ENCODE measurements at places on chromosomes 16 and 17.

GRCh38 chr17:16820161-16820877 is 130.3 kb downstream of the CCDC144A start:
- no peaks in the 10 kb centered on the region for H3K36me3 ChIP-seq
- H3K4me3 ChIP-seq, result no peak overlapping the region
- no peaks in the 10 kb centered on the region for H3K27me3 ChIP-seq
- no peak for DNase-seq

DNA sequence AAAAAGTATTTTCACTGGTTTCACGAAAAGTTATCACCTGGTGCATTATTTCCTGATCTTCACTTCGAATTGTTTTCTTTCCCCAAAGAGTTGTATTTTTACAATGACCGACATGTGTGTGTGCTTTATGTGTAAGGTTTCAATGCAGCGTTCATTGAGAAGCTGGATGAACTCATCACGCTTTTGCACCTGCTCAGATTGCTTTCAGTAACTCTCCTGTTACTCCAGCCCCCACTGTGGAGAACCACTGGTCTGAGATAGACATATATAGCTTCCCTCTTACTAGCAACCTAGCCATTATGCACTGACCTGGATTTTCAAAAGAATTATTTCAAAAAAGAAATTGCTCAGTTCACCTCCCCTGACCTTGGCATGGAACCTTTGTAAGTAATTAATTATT is 178.3 kb upstream of the CHMP6 start:
- H3K4me1 ChIP-seq, result peaks cover 8% of the 10 kb centered on the region
- H3K27ac ChIP-seq, result no peak overlapping the region
- no peaks in the 10 kb centered on the region for H3K27me3 ChIP-seq
- no peaks in the 10 kb centered on the region for H3K36me3 ChIP-seq

GRCh38 chr17:28487881-28488532 is 14.6 kb downstream of the SLC13A2 start:
- no peak overlapping the region for H3K4me3 ChIP-seq
- H3K27ac ChIP-seq, result no peak overlapping the region
- H3K36me3 ChIP-seq, result no peaks in the 10 kb centered on the region

- H3K4me1 ChIP-seq, result peaks cover 19% of the 10 kb centered on the region
- no peaks in the 10 kb centered on the region for H3K27me3 ChIP-seq
- H3K36me3 ChIP-seq, result no peaks in the 10 kb centered on the region
- no peak overlapping the region for H3K4me3 ChIP-seq
- no peak overlapping the region for H3K27ac ChIP-seq
Observed at GRCh38 chr17:30326809-30327208, 7.0 kb downstream of the TMIGD1 start.

DNA sequence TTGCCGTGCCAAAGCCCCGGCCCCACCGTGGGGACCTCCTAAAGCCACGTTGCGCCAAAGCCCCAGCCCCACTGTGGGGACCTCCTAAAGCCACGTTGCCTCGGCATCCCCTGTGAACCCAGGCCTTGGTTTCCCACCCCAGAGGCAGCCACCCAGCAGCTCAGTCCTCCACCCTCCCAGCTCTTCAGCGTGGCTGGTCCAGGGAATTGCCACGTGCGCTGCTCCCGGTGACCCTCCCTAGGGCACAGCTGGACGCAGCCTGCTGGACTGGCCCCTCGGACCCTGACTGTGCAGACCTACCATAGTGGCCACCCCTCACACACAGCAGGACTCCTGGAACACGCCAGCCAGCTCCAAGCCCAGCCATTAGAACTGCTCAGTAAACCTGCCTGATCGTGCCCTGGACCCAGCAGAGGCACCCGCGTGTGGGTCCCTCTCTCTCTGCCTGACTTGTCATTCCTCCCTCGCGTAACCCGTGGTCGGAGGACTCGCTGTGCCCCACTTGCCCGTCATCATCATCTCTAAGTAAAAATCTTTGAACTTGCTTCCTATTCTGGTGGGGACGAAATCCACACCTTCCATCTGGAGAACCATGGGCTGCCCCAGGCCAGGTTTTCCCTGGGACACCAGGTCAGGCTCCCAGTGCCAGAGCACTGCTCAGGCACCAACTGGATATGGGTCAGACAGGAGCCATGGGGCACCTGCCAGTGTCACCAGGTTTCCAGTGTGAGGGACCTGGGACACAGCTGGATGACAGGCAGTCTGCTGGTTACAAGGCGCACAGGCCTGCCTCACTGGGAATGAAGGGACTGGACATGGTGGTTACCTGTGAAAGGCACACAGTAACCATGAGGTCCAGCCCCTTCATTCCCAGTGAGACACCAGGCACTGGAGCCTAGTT is 5.6 kb downstream of the CIAO3 start:
- H3K4me3 ChIP-seq, result no peak overlapping the region
- DNase-seq, result no peak
- H3K27me3 ChIP-seq, result no peaks in the 10 kb centered on the region

DNA sequence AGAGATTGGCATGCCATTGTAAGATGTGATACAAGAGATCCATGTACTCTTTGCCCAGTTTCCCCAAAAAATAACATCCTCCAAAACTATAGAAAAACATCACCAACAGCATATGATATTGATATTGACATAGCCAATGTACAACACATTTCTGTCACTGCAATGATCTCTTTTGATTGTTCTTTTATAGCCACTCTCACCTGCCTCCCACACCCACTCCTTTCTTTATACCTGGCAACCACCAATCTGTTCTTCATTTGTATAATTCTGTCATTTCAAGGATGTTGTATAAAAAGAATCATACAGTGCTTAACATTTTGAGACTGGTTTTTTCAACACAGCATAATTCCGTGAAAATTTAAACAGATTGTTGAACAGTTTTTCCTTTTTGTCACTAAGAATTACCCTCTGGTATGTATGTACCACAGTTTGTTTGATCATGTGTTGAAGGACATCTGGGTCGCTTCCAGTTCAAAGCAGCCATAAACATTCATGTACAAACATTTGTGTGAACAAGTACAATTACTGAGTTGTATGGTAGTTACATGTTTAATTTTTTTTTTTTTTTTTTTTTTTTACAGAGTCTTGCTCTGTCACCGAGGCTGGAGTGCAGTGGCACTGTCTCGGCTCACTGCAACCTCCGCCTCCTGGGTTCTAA is 9.9 kb downstream of the KRTAP9-1 start:
- no peaks in the 10 kb centered on the region for H3K27me3 ChIP-seq
- no peak for DNase-seq
- H3K4me1 ChIP-seq, result no peaks in the 10 kb centered on the region
- no peaks in the 10 kb centered on the region for H3K36me3 ChIP-seq
- H3K4me3 ChIP-seq, result no peak overlapping the region

GRCh38 chr17:49210158-49211029 is at the start of the genes ABI3 and GNGT2:
Gene ABI3, plus strand, starts transcription at chr17:49210707. Its CDS starts 18 bp downstream, at chr17:49210725.
Gene GNGT2, minus strand, starts transcription at chr17:49210574. Its CDS starts 3,152 bp downstream, at chr17:49207422.
- no peaks in the 10 kb centered on the region for H3K27me3 ChIP-seq
- no peak for DNase-seq
- peak within 1 kb of the TSS; percentile 83 for H3K27ac ChIP-seq

GRCh38 chr17:76793775-76794174 is 55.9 kb downstream of the MFSD11 start:
- no peak for DNase-seq
- H3K4me1 ChIP-seq, result peaks cover 8% of the 10 kb centered on the region
- no peak overlapping the region for H3K27ac ChIP-seq
- H3K36me3 ChIP-seq, result no peaks in the 10 kb centered on the region
- H3K27me3 ChIP-seq, result no peaks in the 10 kb centered on the region

GRCh38 chr17:57739402-57740234 is 5.5 kb downstream of the CCDC182 start:
- H3K36me3 ChIP-seq, result no peaks in the 10 kb centered on the region
- no peak overlapping the region for H3K27ac ChIP-seq
- H3K27me3 ChIP-seq, result no peaks in the 10 kb centered on the region
- H3K4me3 ChIP-seq, result no peak overlapping the region

GRCh38 chr16:30893744-30894539 is at the start of gene BCL7C:
Gene BCL7C, minus strand, starts transcription at chr16:30894077. Its CDS starts 133 bp downstream, at chr16:30893944.
- no peaks in the 10 kb centered on the region for H3K27me3 ChIP-seq
- DNase-seq, result peak; percentile 47
- H3K27ac ChIP-seq, result peak within 1 kb of the TSS; percentile 100
- H3K4me3 ChIP-seq, result peak within 1 kb of the TSS; percentile 81
- H3K36me3 ChIP-seq, result peaks cover 5% of the 10 kb centered on the region
- peaks cover 35% of the 10 kb centered on the region for H3K4me1 ChIP-seq

DNA sequence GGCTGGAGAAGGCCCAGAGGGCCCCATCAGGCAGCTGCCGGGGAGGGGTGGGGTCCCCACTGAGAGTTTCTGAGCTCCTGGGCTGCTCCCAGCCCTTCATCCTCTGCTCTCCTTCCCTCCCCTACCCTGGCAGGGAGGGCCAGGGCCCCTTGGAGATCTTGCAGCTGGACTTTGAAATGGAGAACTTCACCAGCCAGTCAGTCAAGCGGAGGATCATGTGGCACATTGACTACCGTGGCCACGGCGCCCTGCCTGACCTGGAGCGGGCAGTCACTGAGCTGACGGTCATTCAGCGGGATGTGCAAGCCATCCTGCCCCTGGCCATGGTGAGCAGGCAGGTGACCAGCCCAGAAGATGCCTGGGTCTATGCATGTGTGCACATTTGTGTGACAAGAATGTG is 49.5 kb downstream of the TMEM132E start:
- H3K27ac ChIP-seq, result no peak overlapping the region
- peaks cover 8% of the 10 kb centered on the region for H3K27me3 ChIP-seq
- no peak for DNase-seq
- no peaks in the 10 kb centered on the region for H3K36me3 ChIP-seq

DNA sequence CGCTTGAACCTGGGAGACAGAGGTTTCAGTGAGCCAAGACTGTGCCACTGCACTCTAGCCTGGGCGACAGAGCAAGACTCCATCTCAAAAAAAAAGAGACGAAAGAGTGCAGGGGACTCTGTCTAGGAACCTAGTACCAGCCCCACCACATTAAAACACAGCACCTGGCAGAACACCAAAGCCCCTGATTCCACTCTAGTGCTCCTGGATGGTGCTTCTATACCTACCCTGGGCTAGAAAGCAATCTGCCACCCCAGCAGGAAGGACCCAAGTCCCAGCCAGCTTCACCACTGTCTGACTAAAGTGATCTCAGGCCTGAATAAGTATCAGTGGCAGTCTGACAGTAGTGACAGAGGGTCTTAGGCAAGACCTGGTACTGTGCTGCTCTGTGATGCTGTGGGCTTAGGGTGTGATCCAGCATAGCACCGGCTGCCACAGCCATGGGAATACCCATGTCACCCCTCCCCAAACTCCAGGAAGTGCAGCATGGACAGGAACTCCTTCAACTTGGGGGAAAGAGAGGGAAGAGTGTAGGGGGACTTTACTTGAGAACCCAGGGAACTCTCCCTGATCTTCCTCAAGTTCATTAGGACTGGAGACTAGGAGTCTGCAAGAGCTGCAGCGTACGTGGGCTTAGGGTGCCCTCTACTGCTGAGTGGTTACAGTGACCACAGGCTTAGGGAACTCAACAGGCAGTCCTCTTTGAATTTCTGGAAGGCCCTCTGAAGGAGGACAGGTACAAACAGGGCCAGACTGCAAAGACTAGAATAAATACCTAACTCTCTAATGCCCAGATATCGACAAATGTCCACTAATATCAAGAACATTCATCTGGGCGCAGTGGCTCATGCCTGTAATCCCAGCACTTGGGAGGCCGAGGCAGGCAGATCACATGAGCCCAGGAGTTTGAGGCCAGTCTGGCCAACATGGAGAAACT is 30.0 kb upstream of the RNF43 start:
- no peaks in the 10 kb centered on the region for H3K27me3 ChIP-seq
- no peaks in the 10 kb centered on the region for H3K4me1 ChIP-seq
- no peak overlapping the region for H3K27ac ChIP-seq
- no peaks in the 10 kb centered on the region for H3K36me3 ChIP-seq
- H3K4me3 ChIP-seq, result no peak overlapping the region
- no peak for DNase-seq

DNA sequence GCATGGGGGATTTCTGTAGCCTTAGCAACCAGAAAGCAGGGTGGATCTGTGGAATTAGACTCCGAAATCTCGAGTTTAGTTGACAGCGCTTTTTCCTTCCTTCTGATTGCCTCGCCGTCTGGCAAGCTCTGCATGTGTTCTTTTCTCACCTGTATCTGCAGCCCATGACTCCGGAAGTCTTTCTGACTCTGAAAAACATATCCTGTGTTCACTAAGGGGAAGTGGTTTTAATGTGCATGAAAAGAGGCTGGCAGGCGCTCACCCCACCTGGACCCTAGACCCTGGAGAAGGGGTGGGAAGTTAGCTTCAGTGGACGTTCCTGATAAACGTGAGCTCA is 158.5 kb downstream of the RPTOR start:
- H3K36me3 ChIP-seq, result no peaks in the 10 kb centered on the region
- DNase-seq, result no peak
- no peak overlapping the region for H3K4me3 ChIP-seq
- no peaks in the 10 kb centered on the region for H3K27me3 ChIP-seq

- no peaks in the 10 kb centered on the region for H3K4me1 ChIP-seq
- DNase-seq, result no peak
- no peaks in the 10 kb centered on the region for H3K27me3 ChIP-seq
- H3K4me3 ChIP-seq, result no peak overlapping the region
- no peak overlapping the region for H3K27ac ChIP-seq
Observed at GRCh38 chr17:48263731-48264035, 156.1 kb downstream of the SNX11 start.

GRCh38 chr17:35087731-35088355 is 24.3 kb upstream of the RFFL start:
- H3K27ac ChIP-seq, result peak overlapping the region; percentile 97
- H3K4me3 ChIP-seq, result peak overlapping the region; percentile 67
- H3K36me3 ChIP-seq, result no peaks in the 10 kb centered on the region
- no peaks in the 10 kb centered on the region for H3K27me3 ChIP-seq

DNA sequence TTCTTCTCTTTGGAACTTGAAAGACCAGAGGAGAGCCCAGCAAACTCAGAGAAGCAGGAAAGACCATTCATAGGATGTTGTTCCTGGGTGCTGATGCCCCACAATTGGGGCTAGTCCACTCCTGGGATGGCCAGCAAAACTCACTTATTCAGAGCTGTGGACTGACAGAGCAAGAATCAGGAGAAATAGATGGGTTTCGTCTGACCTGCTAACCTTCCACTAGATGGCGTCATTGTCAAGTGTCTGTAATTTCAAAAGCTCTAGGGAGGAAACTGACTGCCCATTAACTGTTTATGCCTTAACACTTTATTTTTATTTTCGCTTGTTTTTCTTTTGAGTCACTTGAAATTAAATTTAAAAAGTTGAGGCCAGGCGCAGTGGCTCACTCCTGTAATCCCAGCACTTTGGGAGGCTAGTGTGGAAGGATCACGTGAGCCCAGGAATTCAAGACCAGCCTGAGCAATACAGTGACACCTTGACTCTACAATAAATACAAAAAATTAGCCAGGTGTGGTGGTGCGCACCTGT is 28.7 kb upstream of the MILR1 start:
- no peaks in the 10 kb centered on the region for H3K36me3 ChIP-seq
- no peaks in the 10 kb centered on the region for H3K27me3 ChIP-seq
- no peaks in the 10 kb centered on the region for H3K4me1 ChIP-seq
- no peak overlapping the region for H3K4me3 ChIP-seq
- no peak for DNase-seq

GRCh38 chr17:78231991-78232858 is 794 bp downstream of the TMEM235 start:
- no peak overlapping the region for H3K27ac ChIP-seq
- no peak overlapping the region for H3K4me3 ChIP-seq
- H3K36me3 ChIP-seq, result no peaks in the 10 kb centered on the region
- DNase-seq, result no peak

- H3K36me3 ChIP-seq, result no peaks in the 10 kb centered on the region
- H3K4me3 ChIP-seq, result no peak overlapping the region
- no peaks in the 10 kb centered on the region for H3K27me3 ChIP-seq
- H3K27ac ChIP-seq, result no peak overlapping the region
- H3K4me1 ChIP-seq, result peaks cover 16% of the 10 kb centered on the region
- DNase-seq, result no peak
Observed at GRCh38 chr16:83404261-83404660, 403.5 kb upstream of the HSBP1 start.

Measured in esophagus squamous epithelium (tissue), 5 donors.